ENCODE measurements at places on chromosomes 7 and 10.
A peak's percentile ranks its signal among the peaks of the same experiment; 100 is the strongest.

DNA sequence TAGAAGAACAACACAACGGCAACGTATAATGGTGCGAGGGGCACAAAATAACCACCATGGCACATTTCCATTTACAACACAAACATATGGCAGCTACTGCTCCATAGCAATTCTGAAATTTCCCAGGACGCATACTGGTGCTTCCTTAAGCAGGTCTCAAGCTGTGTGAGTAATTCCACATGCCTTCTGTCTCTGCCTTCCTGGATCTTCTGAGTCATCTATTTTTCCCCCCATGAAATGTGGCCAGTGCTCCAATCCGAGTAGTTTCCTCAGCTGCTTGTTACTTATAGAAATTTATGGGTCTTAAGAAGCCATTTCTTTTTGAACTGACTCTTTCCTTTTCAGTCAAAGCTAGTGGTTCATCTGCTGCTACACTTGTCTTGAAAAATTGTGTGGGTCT, 256.6 kb upstream of the KLF6 start:
- no peak for DNase-seq

- DNase-seq, result no peak
These were observed 63.2 kb downstream of the KCNMA1 start for GRCh38 chr10:77574438-77574837.

GRCh38 chr7:1639071-1639470, 31.0 kb upstream of the ELFN1 start:
- DNase-seq, result no peak

- DNase-seq, result no peak
These were observed 5.7 kb downstream of the SRRT start for GRCh38 chr7:100880645-100881044.

GRCh38 chr7:74059681-74060588, 23.7 kb upstream of the LIMK1 start:
- no peak for DNase-seq

GRCh38 chr7:73770002-73770859, at the start of gene CLDN3:
CLDN3 (minus strand) TSS chr7:73770270; CDS start chr7:73770049, 221 bp downstream.
- DNase-seq, result no peak

DNA sequence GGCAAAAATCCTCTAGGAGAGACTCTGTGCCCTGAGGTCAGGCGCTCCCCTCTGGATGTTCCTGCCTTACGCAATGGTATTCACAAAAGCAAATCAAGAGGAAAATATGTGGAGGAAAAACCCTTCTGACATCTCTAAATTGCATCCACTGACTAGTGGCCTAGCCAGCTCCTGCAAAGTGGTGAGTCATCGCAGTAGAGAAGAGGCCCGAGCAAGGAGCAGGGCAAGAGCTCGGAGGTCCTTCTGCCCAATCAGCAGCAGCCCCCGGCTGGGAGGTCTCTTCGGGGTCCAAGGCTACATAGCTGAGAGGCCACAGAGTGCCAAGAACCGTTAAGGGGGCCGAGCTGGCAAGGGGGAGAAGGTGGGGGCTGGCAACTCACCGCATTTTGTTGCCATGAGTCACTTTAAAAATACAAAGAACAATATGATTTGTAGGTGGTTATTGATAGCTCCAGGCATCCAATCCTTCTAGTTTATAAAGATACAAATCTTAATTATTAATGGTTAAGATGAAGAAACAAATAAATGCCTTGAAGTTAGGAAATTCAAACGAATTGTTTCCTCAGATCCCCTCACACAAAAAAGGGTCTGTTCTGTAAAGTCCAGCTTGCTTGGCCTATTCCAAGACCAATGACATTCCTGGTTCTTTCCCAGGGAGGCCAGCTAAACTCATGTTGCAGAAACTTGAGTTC, 161.6 kb downstream of the PKD1L1 start:
- DNase-seq, result peak; percentile 30

- DNase-seq, result no peak
These were observed 1060.3 kb upstream of the CELF2 start for GRCh38 chr10:9957351-9957750.

GRCh38 chr7:102075126-102075525, 211.5 kb upstream of the SH2B2 start:
- DNase-seq, result no peak

GRCh38 chr10:113604572-113604971, 51.7 kb downstream of the HABP2 start:
- DNase-seq, result no peak

DNA sequence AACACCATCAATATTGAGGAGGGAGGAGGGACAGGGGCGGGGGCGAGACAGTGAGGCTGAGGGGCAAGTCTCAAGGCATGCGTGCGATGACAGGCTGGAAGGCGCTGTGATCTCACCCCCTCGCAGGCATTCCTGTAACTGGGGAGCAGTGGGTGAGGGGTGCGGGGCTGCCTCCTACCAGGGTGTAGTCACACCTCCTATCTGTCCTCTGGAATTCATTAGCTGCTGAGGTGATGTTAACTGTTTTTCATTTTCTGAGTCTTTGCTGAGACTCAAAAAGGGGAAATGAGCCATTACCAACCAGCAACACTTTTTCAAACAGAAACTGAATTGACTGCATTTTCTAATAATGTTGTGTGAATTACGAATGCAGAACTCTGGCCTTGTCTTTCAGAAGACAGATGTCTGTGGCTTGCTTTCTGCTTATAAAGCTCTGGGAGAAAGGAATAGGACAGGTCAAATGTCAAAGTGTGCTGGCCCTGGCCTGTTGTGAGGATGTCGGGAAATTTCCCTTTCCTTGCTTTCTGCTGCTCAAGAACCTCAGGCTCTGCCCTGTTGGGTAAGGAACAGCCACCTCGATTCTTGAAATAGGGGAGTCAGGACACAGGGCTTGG, 23.7 kb upstream of the CDH23 start:
- no peak for DNase-seq

- no peak for DNase-seq
These were observed 24.3 kb downstream of the GRID1 start for GRCh38 chr10:86342111-86342863.

- no peak for DNase-seq
These were observed 541 bp upstream of the PFKFB3 start for GRCh38 chr10:6202098-6202683.

GRCh38 chr7:70229242-70229641, 631.0 kb downstream of the AUTS2 start:
- no peak for DNase-seq

GRCh38 chr10:129035052-129035827, 431.8 kb upstream of the MGMT start:
- DNase-seq, result no peak

DNA sequence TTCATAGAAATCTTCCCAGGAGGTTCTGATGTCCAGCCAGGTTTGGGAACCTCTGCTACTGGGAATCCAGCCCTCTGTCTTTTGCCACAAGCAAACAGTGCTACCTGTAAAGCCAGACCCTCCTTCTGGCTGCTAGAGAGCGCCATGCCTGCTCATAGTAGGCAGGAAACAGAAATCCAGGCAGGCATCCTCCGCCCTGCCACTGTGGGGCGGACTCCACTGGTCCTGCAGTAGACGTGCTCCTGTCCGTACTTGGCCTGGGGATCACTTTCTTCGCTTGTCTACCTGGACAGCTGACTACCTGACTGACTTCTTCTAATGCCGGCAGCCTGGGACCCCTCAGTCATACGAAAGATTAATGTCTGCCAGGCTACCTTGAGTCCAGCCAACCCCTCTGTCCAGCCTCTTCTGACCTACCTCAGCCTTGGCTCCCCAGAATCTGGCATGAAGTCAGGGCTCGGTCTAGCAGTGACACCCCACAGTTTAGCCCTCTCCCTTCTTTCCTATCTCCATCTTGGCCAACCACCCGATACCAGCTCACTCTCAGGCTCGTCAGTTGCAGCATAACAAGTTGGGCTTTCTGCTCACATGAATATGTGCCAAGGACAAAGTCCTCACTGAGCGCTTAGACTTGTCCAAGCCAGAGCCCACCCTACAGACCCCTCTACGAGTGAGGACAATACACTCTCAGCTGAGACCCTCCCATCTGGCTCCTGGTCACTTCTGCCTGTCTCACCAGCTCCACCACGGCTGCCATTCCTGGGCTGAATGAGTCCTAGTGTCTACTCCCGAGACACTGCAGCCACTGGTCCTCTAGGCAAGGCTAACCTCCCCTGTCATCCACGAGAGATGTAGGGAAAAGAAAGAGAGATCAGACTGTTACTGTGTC, 43.9 kb upstream of the OPALIN start:
- no peak for DNase-seq

GRCh38 chr7:23212395-23212794, 30.5 kb downstream of the NUP42 start:
- DNase-seq, result no peak

- no peak for DNase-seq
These were observed 748.7 kb downstream of the AUTS2 start for GRCh38 chr7:70346844-70347462.

DNA sequence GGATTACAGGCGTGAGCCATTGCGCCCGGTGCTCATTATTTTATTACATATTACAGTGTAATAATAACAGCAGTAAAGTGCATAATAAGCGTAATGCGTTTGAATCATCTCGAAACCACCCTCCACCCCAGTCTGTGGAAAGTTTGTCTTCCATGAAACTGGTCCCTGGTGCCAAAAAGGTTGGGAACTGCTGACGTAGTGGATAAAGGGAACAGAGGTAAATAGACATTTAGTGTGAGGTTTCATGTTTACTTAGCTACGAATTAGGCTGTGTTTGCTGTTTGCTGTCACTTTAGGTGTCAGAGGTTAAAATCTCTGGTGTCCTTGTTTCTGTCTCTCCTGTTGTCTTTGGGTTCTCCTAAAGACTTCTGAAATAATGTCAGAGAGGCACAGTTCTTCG, 60.3 kb upstream of the SLC39A12 start:
- DNase-seq, result no peak

DNA sequence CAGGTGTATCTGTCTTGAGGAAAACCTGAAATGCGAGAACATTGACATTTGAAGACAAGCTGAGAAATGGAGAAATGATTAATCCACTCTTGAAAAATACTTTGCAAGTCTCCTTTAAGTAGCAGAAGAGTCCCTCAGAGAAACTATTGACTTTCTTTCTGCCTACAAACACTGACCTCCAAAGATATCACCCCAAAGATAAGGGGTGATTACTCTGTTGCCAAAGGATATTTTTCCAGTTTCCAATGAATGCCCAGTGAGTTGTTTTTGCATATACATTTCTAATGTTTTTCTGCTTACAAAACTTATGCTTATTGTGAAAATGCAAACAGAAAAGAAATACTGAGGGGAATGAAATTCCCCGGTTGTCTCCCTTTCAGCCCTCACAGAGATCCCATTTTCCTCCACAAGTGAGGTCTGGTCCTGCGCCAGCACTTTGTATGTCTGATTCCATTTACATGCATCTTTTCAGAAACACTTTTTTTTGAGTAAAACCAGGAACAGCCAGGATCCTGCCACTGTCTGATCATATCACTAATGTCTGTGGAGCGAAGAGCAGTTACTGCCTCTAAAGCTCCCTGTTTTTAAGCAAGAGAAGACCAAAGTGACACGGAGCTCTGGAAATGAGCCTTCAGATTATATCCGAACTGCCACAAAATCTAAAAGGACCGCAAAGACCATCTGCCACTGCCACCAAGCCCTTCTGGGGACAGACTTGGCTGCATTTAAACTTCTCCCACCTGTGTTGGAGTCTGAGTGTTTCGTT, 82.9 kb upstream of the PDCD4 start:
- no peak for DNase-seq

DNA sequence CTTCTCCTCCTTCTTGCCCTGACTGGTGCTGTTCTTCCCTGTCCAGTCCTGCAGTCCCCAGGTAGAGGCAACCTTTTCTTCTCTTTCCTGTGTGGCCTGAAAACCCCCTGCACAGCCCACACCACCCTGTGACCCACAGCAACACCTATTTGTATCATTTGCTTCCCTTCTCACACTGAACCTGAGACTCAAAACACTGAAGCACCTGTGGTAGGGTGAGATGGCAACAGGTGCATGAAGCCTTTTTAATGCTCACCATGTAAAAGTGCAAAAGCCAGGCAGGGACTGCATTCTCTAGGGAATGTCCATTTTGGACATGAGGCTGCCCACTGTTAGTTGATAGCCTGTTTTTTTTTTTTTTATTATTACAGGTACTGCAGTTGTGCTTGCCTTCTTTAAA, 71.4 kb downstream of the LRMDA start:
- DNase-seq, result no peak

- no peak for DNase-seq
These were observed 164.7 kb downstream of the TCERG1L start for GRCh38 chr10:131146790-131147189.

DNA sequence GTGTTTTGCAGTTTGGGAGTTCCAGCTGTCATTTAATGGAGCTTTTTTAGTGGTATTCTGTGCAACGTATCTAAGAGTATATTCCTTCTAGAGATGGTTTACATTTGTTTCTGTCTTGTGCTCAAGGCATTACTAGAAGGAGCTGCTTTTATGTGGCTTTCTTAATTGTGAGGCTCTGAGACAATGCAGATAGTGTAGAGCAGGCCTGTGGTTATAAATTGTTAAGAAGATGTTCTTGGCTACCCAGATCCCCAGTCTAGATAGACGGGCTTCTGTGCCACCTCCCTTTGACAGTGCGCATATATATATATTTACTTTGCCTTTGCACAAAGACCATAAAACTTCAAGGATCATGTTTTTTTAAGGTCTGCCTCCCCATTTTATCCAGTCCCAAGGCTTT, 160.8 kb upstream of the PODXL start:
- no peak for DNase-seq

GRCh38 chr10:71383972-71384687, 12.6 kb upstream of the CDH23 start:
- DNase-seq, result peak; percentile 84

DNA sequence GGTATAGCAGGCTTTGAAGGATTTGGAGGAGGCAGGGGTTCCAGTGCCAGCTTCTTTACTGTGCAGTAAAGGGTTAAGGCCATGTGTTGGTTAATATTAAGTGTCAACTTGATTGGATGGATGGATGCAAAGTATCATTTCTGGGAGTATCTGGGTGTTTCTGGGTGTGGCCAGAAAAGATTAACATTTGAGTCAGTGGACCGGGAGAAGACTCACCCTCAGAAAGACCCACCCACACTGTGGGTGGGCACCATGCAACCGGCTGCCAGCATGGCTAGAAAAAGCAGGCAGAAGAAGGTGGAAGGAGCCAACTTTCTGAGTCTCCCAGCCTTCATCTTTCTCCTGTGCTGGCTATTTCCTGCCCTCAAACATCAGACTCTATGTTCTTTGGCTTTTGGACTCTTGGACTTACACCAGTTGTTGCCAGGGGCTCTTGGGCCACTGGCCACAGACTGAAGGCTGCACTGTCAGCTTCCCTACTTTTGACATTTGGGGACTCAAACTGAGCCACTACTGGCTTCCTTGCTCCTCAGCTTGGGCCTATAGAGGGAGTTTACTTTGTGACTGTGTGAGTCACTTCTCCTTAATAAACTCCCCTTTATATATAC, 6.8 kb upstream of the TRUB1 start:
- no peak for DNase-seq

- no peak for DNase-seq
These were observed 35.5 kb downstream of the CALML3 start for GRCh38 chr10:5560142-5560816.

GRCh38 chr7:109844362-109844761, 1246.6 kb upstream of the LRRN3 start:
- DNase-seq, result no peak

GRCh38 chr7:131591687-131592319, 35.4 kb upstream of the PODXL start:
- no peak for DNase-seq
